Fibroblast of lung (primary cell): ENCODE measurements at places on chromosomes 11 and 22.

DNA sequence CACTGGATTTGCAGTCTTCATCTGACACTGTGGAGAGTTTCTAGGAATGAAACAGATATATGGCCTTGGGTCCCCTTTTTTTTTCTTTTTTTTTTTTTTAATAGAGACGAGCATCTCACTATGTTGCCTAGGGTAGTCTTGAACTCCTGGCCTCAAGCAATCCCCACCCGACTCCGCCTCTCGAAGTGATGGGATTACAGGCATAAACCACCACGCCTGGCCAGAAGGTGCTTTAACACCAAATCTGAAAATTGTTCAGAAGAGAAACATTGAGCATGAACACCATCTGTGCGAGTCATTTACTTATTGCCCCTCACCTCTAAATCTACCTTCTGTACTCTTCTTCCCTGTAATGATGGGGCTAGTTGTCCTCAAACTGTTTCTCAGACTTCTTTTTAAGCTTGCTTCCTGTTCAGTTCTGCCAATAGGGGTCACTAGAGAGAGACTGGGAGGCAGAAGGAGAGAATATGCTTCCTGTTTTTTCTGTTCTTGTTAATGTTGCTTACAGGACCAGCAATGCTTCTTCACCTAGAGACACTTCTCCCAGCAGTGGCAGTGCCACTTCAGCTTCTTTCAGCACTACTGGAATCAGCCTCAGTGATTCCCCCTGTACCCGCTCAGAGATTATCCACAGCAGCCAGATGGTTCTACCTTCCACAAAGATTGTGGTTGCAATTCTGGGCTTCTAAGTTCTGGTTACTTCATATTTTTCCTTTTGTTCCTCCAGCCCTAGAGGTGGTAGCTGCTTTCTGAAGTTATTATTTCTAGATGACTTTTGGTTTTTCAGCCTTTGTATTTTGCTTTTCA is 20.8 kb upstream of the ZBED5 start:
- peak; percentile 58 for DNase-seq

DNA sequence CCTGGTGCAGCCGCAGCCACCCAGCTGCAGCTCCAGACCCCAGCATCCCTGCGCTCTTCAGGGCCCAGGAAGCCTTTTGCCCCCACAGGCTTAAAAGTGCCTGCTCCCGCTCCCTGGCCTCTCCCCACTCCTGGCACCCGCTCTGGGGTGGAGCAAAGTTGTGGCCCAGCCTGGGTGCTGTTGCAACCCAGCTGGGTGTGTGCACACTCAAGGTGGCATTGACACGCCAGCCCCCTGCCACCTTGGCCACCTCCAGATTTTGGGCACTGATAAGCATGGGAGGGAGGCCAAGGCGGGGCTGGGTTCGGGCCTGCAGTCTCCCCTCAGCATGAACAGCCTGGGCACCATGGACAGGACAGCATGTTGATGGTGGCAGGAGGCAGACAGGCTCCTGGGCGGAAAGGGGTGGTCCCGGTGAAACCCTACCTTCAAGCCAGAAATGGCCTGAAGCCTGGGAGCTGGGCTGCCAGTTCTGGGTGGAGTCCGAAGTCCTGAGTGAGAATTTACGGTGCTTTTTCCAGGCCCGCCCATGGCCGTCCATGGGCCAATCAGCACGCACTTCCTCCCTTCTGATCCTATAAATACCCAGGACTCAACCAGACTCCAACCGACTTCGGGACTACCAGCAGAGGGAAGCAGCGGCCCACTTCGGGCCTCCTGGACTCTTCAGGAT is 23.6 kb upstream of the RNASEH2C start:
- no peak for DNase-seq

GRCh38 chr11:128905345-128906184 is 14.4 kb downstream of the KCNJ5 start:
- peak; percentile 56 for DNase-seq

GRCh38 chr22:37662039-37662438 is 3.5 kb downstream of the PDXP start:
- DNase-seq = no peak

GRCh38 chr11:79439886-79440570 is 802 bp downstream of the TENM4 start:
- DNase-seq = no peak

GRCh38 chr11:78020246-78020645 is 2.8 kb downstream of the KCTD14 start:
- peak; percentile 23 for DNase-seq

DNA sequence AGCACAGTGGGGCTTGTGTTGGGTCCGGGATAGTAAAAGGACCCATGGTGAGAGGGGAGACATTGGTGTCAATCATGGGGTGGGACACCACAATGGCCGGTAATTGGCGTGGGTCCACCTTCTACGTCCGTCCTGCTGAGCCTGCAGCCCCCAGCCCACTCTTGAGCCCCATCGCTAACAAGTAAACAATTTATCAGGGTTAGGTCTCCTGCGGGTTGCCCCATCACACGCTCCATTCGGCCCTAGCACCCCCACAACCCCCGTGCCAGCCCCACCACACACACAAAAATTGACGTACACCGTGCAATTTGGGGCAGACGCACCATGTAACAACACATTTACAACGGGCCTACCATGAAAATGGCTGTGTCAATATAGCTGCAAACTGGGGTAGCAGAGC is 86.5 kb upstream of the HTATIP2 start:
- no peak for DNase-seq

DNA sequence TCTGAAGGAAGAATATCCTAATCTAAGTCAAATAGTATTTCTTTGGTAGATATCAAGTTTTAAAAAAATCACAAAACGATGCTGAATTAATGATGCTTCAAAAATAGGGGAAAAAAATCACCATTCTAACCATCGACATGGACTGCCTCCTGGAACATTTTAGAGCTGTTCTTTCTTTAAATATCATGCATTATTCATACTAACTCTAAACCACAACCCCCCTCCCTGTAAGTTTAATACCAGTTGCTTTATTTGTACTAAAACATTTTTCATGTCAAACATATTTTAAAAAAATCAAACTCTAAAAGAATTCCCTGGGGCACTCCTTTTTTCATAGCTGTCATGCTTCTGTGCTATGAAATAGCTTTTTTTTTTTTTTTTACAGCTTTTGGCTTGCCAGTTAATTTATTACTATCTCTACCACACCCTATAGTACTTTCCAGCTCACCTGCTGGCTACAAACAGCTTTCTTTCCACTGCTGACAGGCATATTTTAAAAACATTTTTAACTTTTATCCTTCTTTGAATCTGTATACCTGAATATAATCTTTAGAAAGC is 256.9 kb downstream of the SOX6 start:
- DNase-seq = peak; percentile 12

GRCh38 chr11:133833898-133834681 is 11.2 kb downstream of the SPATA19 start:
- no peak for DNase-seq

DNA sequence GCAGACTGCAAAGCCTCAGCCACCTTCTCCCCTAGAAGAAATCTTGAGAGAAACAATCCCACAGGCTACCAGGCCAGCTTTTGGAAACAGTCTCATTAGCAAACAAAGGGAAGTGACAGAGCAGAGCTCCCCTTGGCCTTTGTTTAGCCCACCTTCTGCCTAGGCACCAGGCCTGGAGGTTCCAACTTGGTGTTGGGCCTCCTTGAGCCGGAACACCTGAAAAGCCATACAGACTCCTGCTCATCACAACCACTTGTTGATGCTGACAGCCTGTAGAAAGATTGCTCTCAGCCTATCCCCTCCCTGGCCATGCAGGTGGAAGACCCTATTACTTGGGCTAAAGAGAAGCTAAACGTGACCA is 26.6 kb downstream of the KCNQ1OT1 start:
- DNase-seq = no peak

DNA sequence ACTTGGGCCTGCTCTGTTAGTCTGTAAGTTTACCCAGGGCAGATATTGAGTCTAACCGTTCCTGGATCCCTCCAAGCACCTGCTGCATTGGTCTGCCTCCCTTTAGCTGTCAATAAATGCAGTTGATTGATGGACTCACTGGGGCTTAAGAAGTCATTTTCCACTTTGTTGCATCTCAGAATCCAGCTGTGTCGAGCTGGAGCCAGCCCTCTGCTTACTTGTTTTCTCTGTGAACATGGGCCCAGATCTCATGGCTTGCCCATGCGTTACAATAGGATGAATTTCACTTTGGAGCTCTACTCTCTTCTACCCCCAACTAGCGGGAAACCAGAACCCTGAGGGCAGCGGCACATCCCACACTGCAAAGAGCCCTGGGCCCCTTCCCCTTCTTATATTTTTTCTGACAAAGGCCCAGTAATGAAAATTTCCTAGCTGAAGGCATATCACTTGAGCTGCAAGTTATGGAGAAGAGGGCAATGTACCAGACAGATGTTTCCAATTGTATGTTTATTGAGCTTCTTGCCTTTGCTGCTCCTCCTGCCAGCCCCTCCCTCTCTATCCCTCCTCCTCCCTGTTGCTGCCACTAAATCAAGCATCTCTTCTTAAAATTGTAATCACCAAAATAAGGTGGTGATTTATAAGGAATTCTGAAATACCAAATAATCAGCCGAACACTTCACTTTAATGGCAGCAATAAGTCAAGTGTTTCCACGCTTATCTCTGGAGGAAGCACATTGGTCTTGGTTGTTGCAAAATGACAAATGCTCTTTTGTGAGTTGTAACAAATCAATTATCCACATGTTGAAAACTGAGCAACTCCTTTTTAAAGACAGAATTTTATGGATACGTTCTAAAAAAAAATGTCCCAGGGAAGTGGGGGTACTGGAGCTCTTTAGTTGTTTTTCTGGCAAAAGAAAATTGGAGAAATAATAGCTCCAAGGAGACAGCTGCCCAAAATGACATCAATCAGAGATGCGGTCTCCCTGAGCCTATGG is 212.3 kb upstream of the ZBED5 start:
- DNase-seq = no peak

GRCh38 chr22:29022101-29022817 is 39.4 kb downstream of the C22orf31 start:
- DNase-seq = no peak

- DNase-seq = no peak
Observed at GRCh38 chr11:84909740-84910139, 717.4 kb downstream of the DLG2 start.

GRCh38 chr11:74604311-74604710 is 11.9 kb downstream of the POLD3 start:
- no peak for DNase-seq

GRCh38 chr11:123760894-123761293 is 6.6 kb upstream of the OR6X1 start:
- no peak for DNase-seq
